ENCODE measurements at places on chromosomes 1 and 21.

- DNase-seq = no peak
These were observed 119.4 kb downstream of the AKT3 start for GRCh38 chr1:243730487-243731150.

- no peak for DNase-seq
These were observed 42.5 kb upstream of the C1orf174 start for GRCh38 chr1:3942416-3943122.

- no peak for DNase-seq
These were observed 55.0 kb upstream of the SYT6 start for GRCh38 chr1:114208714-114209113.

DNA sequence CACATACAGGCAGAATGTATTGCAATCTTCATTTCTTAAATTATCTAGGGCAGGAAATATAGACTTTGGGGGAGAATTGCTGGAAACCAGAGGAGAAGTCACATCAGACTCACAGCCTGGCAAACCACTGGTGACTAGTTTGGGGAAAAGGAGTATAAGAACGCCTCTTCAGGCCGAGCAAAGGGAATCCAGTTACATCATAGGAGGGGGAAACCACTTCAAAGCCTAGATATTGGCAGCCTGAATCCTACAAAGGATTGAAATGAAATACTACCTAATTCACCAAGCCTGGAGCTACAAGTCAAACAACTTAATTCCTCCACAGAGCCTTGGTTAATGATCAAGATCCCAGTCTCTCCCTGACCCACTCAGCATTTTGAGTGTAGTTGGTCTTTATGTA is 121.7 kb downstream of the SLC30A10 start:
- DNase-seq = no peak

DNA sequence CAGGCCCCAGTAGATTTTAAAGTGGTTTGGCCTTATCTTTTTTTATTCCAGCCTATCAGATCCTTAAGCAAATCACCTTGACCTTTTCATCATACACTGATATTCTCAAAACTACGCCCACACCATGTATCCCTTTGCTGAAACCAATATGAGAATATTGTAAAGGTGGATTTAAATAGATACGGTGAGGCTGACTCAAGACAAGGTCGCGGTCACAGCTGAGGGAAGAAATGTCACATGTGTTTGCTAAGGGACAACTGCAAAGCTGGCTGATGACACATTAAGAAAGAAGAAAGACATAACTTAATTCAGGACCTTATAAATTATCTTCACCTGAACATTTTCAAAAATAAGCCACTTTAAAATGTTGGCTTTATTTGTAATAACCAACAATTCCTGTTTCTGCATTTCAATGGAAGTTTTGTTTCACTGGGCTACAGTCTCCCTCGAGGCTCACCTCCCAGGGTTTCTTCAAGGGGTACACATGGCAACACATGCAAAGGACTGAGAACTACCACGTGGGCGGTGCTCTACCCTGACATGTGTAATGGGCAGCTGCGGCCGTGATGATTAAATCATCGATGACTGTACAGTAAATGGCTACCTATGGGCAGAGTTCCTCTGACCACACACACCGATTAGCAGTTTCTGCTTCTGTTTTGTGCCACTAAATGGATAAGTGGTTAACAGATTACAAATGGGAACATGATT is 189.5 kb downstream of the SIPA1L2 start:
- DNase-seq = no peak

GRCh38 chr21:34983680-34984086 is 65.4 kb downstream of the RUNX1 start:
- no peak for DNase-seq

DNA sequence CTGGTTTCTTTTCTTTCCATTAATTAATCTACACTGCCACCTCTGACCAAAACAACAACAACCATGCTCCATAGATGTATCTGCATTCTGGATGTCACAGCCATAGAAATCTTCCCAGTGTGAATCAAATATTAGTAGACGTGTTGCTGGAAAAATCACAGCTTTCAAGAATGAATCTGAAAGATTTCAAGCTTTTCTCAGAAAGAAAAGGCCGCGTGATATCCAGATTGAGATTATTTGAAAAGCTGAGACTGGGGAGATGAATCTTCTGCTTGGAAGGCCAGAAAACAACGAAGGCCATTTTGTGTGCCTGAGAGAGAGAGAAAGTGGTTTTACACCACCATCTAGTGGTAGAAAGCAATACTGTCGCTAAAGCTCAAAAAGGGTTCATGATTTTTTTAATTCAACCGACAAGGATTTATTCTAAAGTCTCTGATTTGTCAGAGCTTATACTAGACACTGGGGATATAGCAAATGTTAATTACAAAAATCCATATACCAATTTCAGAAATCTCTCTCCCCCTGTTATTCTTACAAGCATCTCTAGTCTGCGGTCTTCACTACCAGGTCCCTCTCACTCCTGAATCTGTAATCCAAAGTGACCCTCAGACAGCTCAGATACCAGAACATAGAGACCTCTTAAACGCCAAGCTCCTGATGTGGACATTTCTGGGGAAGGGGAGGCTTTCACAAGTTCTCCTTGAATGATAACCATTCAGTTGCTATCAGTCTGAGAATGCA is 87.5 kb upstream of the SGIP1 start:
- peak; percentile 63 for DNase-seq

- DNase-seq = no peak
These were observed 95.4 kb upstream of the VAMP3 start for GRCh38 chr1:7675431-7676273.

DNA sequence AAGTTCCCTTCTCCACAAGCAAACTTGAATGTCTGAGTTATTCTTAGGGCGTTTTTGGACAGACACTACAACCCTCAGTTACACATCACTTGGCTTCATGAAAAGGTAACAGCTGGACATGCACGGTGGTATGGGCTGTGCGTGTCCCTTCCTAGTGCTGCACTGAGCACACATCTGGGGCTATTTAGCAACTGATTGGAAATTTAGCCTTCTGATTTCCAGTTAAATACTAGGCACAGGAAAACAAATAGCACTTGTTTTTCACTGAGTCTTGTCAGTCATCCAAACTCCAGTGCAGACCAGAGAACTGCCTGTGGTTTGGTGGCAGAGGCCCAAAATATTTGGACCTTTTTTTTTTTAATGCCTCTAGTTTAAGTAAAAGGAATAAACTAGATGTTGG is 134.7 kb downstream of the TGFBR3 start:
- no peak for DNase-seq

GRCh38 chr1:7375329-7375728 is 395.8 kb upstream of the VAMP3 start:
- DNase-seq = no peak

GRCh38 chr21:39633770-39634181 is 21.0 kb downstream of the B3GALT5 start:
- DNase-seq = no peak

DNA sequence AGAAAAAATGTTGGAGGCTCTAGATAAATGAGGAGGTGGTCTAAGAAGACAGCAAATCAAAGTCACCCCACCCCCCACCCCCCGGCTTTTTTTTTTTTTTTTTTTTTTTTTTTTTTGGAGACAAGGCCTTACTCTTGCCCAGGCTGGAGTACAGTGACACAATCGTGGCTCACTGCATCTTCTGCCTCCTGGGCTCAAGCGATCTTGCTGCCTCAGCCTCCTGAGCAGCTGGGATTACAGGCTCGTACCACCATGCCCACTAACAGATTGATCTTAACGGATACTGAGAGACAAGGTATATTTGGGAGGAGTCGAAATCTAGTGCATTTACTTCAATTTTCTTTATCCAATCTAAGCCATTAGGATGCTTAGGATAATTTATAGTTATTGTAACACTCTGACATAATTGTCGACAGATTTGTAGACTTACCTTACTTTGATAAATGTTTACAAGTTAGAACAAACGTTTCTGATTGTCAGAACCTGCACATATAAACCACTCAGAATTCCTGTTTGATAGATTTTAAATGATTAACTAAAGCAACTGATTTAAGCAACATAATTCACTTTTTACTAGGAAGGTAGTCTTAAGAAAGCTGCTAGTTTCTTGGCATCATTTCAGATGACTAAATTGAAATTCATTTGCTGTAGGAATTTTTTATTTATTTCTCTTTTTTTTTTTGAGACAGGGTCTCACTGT is 33.7 kb upstream of the NBL1 start:
- DNase-seq = no peak

DNA sequence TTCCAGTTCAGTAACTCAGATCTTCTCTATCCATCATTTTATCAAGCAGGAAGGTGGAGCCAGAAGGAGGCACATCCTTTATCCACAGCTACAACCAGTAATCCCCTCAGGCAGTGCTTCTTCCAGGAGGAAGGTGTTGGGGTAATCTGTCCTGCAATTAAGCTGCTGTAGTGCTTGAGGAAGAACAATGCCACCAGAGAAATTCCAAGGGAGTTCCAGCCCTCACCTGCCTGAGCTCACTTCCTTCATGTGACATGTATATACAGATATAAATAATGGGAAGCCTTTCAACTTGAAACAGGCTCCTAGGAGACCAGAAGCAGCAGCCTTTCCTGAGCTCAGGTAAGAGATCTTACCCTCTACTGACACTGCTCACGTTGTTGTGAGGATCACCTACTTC is 2.2 kb upstream of the IL20 start:
- no peak for DNase-seq

DNA sequence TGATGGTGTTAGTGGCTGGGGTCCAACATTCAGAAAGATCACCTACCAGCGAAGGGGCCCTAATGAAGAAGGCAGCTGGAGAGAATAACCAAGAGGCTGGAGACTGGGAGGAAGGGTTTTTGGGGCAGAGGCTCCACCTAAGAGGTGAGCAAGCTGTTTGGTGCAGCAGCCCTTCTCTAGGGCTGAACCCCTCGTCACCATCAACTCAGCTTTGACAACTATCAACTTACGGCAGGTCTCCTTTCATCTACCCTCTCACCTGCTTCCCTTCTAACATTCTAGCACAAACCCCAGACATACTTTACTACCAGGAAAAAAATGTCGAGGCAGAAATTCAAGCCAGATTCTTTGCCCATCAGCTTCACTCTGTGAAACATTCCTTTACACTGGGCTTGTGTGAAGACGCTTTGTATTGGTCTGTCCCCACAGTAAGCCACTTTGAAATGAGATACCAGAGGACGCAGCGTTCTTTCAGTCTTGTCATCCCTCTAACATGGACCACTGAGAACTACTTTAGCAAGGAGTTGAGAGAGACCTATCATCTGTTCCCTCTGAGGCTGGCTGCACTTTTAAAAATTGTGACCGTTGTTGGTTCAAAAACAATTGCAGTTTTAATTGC is 84.6 kb downstream of the RAVER2 start:
- DNase-seq = no peak

Measured in GM12878 (cell line).